ENCODE measurements at places on chromosomes 2 and 18.
A peak's percentile ranks its signal among the peaks of the same experiment; 100 is the strongest.

- DNase-seq, result peak; percentile 13
Observed at GRCh38 chr2:74690571-74690970, 36.5 kb downstream of the SEMA4F start.

- no peak for DNase-seq
Observed at GRCh38 chr2:10912796-10913455, 1.2 kb downstream of the KCNF1 start.

DNA sequence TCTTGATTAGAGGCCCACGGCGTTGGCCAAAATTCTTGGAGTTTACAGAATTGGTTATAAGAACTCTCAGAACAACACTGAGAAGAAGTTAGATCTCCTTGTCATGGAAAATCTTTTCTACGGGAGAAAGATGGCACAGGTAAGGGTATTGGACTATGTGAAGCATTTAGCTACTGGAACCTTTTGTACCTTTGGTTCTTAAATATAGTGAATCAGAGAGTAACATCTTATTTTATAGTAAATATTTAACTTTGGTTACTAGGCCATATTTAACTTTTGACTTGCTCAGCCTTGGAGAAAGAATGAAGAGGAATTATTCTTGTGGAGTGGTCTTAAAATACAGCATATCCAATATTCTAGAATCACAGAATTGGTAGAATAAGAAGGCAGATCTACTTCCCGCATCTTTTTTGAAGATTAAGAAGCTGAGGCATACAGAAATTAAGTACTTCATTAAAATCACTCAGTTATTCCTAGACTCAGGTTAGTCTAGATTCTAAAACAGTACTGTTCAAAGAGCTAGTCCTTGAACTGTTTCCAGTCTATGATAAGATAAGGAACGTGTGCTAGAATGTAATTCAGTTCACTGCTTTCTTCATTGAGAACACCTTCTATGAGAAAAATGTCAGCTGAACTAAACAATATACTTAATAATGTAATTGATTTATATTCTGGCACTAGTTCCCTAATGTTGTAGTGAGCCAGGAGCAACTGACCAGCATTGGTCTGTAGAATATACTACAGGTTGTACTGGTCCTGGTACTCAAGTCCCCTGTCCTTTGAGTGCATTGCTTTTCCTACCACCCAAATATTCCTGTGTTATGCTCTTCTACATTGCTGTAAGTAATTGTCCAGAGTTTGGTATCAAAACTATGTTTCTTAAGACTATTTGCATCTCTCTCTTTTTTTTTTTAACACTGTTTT is 53.7 kb upstream of the PTH2R start:
- DNase-seq, result no peak

DNA sequence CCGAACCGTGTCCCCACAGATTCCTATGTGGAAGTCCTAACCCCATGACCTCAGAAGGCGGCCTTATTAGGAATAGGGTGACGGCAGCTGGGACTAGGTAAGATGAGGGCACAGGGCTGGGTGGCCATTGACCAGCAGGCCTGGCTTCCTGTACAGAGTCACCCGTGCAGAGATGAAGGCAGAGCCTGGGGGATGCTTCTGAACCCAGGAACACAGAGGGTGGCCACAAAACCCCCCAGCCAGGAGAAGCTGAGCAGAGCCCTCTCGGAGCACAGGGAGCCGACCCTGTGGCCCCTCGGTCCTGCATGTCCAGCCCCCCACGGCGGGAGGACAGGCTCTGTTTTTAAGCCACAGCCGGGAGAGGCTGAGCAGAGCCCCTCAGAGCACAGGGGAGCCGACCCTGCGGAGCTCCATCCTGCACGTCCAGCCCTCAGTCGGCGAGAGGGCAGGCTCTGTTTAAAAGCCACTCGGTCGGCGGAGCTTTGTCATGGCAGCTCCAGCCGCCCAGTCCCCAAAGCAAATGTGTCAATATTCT is 2.7 kb downstream of the PDCD1 start:
- DNase-seq, result no peak

GRCh38 chr2:10954856-10955818 is 43.4 kb downstream of the KCNF1 start:
- DNase-seq, result no peak

GRCh38 chr18:37554399-37554787 is 11.2 kb downstream of the CELF4 start:
- DNase-seq, result no peak

- no peak for DNase-seq
Observed at GRCh38 chr18:74397572-74397971, 59.5 kb downstream of the DIPK1C start.

DNA sequence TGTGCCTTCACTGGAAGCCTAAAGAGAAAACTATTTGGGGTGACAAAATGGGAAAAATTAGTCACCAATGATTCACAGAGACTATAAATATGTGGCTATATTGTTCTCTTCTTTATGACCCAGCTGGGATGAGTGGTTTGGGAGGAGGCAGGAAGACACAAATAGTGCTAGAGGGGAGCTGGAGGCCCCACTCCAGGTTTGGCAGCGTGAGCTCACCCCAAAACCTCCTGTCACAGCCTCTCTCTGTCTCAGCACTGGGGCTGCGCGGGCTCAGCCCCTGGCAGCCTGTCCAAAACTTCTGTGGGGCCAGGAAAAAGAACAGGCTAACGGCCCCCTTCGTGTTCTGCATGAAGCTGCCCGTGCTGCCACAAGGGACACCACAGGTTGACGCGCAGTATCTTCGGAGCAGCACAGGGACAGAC is 73.2 kb upstream of the LCLAT1 start:
- DNase-seq, result peak; percentile 41

DNA sequence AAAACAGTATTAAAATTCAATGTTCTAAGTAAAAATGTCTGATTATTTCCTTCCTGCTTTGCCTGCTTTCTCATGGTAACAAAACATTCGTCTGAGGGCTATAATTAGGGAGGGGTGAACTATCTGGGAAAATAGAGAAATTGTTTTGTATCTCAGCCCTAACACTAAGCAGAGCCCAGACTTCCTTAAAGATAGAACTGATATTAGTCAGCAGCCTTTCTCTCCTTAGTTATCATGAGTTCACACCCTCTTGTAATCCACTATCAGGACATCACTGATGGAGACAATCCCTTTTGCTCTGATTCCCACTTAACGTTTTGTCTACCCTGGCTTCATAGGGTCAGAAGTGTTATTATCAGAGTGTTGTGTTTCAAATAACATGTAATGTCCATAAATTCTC is 701.1 kb upstream of the ZEB2 start:
- no peak for DNase-seq

- no peak for DNase-seq
Observed at GRCh38 chr2:79573895-79574674, 61.2 kb downstream of the CTNNA2 start.

DNA sequence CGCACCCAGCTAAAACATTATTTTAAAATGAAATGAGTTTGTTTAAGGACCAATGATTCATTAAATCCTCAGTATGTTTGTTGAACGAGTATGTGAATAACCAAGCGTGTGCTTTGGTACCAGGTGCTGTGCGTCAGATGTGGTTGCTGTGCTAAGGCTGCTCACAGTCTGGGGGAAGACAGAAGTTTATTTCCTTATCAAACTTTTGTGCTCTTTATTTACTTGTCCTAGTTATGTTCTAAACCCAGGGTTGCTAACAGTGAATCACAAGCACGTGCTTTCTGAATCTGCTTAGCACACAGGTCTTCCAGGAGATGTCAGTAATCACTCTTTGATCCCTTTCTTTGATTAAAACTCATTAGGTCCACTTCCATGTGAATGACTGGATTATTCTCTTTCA is 37.0 kb downstream of the RAPGEF4 start:
- no peak for DNase-seq

GRCh38 chr2:43226558-43226954 is at the start of gene ZFP36L2:
Gene ZFP36L2 (minus strand): TSS chr2:43226606. CDS start chr2:43226315, 291 bp downstream.
- no peak for DNase-seq

DNA sequence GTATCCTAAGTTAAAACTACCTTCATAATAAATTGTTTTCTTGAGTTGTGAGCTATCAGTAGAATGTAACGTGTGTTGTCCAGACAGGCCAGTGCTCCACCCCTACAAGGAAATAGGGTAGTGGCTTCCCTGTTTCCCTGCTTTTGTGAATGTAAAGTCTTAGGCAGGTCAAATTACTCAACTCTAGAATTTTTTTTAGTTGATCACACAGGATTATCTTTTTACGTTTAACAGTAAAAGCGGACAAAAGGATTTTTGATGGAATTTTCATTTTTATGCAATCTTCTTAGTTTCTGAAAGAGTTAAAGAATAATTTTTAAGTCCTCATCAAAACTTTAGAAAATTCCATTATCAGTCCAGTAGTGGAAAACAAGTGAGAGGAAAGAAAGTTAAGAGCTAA is 38.2 kb downstream of the GPD2 start:
- no peak for DNase-seq

DNA sequence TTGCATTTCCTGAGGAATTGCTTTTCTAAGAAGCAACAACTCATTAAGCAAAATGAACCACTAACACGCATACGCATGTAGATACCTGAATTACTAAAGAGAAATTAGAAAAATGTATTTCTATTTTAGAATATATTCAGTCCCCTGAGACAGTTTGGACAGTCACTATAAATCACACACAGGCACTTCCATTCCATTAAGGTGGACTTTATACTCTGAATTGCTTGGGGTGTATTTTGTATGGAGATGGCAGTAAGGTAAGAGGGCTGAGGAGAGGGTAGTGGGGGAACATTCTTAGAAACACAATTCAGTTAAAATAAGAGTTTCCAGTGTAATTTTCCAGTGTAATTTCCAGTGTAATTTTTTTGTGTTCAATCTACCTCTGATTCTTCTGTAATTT is 1.8 kb downstream of the CCDC141 start:
- DNase-seq, result no peak

DNA sequence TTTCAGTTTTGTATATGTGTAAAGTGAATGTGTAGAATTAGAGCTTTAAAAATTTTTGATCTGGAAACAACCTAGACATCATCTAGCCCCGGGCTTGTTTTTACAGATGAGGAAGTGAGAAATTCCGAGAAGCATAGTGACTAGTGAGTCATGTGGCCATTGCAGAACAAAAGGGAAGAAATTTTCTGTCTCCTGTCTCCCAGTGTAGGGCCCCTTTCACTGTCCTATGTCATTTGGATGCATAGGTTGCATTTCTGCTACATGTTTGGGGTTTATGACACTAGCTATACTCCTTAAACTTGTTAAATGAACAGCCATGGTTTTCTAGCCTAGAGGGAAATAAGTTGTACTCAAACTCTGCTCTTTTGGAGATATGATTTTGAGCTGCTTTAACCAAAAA is 84.6 kb downstream of the PLCL1 start:
- DNase-seq, result peak; percentile 12

DNA sequence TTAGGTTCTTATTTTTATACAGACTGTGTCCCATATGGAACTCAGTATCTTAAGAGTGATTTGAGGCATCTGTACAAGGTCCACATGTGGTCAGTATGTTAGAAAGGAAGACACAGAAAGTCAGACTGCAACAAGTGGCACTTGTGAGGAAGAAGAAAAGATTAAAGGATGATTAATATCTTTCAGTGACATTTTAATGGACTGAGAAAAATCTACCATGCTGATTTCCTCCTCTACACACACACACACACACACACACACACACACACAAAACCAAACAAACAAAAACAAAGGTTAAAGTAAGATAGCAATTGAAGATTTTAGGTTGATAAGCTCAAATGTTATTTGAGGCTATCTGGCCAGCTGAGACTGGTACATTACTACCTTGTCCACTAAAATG is 94.5 kb upstream of the CHRNA1 start:
- DNase-seq, result no peak

DNA sequence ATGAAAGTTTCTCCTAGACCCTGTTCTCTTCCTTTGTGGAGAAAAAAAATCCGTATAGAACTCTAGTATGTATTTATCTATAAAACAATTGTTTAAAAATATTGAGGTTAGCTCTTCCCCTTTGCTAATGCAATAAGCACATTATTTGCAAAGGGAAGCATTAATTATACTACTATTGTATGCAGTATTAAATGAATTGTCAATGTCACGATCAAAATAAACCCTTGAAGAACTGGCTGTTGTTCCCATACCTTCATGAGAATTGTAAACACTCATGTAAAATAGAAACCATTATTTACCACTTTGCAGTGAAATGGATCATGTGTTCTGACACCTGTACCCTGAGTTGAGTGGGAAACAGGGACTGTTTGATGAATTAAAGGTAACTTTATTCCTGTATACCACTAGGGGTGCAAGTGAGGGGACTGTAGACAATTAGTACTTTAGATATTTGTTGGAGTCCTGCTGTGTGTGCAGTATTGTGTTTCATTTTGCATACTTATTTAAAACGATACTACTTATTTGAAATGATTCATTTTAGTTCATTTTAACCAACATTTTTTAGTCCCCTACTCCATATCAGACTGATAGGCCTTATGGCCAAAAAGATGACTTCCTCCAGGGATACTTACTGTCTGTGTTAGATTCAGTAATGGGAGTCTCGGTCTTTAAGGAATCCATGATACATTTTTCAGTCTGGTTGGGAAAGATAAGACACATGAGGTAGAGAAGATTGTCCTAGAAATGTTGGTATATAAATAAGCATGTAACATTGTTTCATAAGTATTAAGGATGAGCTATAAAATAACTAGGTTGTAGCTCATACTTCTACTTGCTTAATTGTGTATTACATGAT is 7.9 kb downstream of the PKP4 start:
- no peak for DNase-seq

- DNase-seq, result no peak
Observed at GRCh38 chr2:19971691-19972090, 18.2 kb downstream of the WDR35 start.

- DNase-seq, result no peak
Observed at GRCh38 chr18:33928231-33928630, 296.5 kb downstream of the NOL4 start.

GRCh38 chr2:27441958-27442919 is at the start of gene KRTCAP3:
Gene KRTCAP3 (plus strand): TSS chr2:27442381. CDS start chr2:27442413, 32 bp downstream.
- no peak for DNase-seq

GRCh38 chr2:161814008-161814660 is 189.9 kb downstream of the SLC4A10 start:
- DNase-seq, result no peak

- no peak for DNase-seq
Observed at GRCh38 chr2:238242731-238243495, 3.1 kb upstream of the HES6 start.

GRCh38 chr18:42657551-42657950 is 457.9 kb downstream of the RIT2 start:
- no peak for DNase-seq

GRCh38 chr2:151275291-151275690 is 13.6 kb upstream of the RBM43 start:
- no peak for DNase-seq

Data from BJ (cell line).